Vagina (tissue), 2 donors: ENCODE measurements at places on chromosomes 4 and X.

DNA sequence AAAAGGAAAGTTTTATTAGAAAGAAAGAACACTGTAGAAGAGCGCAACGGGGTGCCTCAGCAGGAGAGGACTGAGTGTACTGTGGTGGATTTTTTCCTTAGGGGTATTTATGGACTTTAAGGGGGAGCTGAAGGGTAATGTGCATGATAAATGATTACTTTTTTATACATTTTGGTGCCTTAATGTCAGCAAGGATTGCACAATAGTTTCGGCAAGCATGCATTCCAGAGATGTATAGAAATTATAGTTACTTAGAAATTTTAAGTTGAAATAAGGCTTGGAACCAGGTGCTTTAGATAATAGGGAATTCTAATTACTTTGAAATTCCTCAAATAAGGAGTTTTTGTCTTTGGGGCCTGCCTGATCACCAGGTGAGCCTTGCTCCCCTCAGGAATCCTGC is 30.5 kb upstream of the SERPINA7 start:
- no peak for DNase-seq

DNA sequence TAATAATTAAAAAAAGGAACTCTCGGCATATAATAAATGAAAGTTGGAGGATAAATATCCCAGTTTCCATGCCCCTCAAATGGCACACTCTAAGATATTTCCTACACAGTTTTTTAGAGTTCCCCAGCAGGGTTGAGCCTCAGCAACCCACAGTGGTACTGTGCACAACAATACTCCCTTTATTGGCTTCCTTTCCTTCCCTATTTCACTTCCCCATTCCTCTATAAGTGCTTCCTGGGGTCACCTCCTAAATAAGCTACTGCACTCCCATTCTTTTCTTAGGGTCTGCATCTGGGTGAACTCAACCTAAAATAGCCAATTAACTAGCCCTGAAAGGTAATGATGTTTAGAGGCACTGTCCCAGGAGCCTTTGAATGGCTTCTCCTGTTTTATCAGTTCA is 76.4 kb upstream of the NHS start:
- DNase-seq, result no peak

GRCh38 chr4:32551943-32552342 is 1831.8 kb downstream of the PCDH7 start:
- no peak for DNase-seq

DNA sequence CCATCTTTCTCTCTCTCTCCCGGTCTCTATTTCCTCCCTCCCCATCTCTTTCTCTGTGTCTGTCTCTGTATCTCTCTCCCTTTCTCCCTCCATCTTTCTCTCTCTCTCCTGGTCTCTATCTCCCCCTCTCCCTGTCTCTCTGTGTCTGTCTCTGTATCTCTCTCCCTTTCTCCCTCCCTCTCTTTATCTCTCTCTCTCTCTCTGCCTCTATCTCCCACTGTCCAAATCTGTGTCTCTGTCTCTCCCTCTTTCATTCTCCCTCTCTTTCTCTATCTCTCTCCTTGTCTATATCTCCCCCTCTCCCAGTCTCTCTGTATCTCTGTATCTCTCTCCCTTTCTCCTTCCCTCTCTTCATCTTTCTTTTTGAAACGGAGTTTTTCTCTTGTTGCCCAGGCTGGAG is 23.6 kb downstream of the IL3RA start:
- no peak for DNase-seq

- no peak for DNase-seq
These were observed 8.3 kb downstream of the TMEM33 start for GRCh38 chr4:41943506-41943905.

DNA sequence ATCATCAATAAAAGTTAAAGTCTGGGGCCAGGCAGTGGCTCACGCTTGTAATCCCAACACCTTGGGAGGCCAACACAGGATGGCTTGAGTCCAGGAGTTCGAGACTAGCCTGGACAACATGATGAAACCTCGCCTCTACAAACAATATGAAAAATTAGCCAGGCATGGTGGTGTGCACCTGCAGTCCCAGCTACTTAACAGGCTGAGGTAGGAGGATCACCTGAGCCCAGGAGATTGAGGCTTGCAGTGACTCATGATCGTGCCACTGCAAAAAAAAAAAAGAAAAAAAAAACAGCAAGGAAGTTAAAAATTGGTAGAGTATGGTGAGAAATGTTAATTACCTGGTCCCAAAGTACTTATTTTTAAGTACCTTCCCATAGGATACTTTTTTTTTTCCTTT is 27.5 kb downstream of the FBXW7 start:
- no peak for DNase-seq

- DNase-seq, result no peak
These were observed 69.0 kb downstream of the GATB start for GRCh38 chr4:151691639-151692442.

GRCh38 chr4:6633091-6633906 is 7.2 kb upstream of the MRFAP1 start:
- DNase-seq, result no peak

DNA sequence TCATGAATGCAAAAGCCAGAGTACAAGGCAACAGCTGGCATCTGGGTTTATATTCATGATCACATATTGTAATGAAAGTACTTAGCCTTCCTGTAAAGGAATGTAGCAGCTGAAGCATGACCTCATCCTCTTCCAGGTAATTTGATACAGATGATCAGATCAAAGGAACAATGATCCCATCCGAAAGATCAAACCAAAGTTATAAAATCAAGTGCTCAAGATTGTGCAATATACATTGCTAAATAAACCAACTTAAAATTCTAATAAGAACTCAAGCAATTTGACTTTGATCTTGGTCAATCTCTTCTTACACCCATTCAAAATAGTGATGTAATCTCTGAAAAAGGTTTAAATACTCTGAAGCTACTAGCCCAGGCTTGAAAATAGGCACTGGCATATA is 113.1 kb upstream of the INPP4B start:
- no peak for DNase-seq

- no peak for DNase-seq
These were observed 182.4 kb downstream of the DHRSX start for GRCh38 chrX:2318371-2318770.

DNA sequence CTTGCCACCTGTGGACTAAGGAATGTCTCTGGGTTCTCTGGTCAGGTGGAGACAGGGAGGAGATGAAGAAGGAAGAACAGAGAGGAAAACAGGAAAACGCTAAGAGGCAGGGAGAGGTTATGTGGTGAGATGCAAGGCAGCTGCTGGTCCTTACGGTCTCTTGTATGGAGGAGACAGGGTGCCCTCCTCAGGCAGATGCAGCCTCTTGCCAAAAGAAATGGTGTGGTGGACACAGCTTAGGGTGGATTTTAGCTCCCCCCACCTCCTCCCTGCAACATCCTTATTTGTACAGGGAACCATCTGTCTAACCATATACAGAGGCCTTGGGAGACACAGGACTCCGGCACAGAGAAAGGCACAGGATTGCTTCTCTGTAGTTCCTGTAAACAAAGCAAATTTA is 9.7 kb downstream of the OCIAD2 start:
- DNase-seq, result no peak

- DNase-seq, result no peak
These were observed 63.7 kb downstream of the ZFYVE28 start for GRCh38 chr4:2354760-2355159.

DNA sequence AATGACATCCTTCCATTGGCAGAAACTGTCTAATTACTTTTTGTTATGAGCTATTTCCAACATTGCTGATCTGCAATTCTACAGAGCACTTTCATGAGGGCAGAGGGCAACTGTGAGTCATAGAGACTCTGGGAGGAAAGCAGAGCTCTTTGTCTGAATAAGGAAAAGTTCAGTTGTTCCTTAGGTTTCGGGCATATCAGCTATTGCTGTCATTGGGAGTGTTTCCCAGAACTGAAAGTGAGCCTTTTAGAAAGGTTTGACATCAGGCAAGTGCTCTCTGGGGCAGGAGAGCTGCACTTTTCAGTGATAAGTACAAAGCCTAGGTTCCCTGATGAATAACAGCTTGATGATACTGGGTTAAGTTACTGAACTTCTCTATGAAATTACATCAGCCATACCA is 119.2 kb upstream of the EDNRA start:
- DNase-seq, result no peak

GRCh38 chr4:65370709-65371108 is 299.6 kb downstream of the EPHA5 start:
- no peak for DNase-seq

- no peak for DNase-seq
These were observed 83.3 kb downstream of the SNCA start for GRCh38 chr4:89753601-89754066.

DNA sequence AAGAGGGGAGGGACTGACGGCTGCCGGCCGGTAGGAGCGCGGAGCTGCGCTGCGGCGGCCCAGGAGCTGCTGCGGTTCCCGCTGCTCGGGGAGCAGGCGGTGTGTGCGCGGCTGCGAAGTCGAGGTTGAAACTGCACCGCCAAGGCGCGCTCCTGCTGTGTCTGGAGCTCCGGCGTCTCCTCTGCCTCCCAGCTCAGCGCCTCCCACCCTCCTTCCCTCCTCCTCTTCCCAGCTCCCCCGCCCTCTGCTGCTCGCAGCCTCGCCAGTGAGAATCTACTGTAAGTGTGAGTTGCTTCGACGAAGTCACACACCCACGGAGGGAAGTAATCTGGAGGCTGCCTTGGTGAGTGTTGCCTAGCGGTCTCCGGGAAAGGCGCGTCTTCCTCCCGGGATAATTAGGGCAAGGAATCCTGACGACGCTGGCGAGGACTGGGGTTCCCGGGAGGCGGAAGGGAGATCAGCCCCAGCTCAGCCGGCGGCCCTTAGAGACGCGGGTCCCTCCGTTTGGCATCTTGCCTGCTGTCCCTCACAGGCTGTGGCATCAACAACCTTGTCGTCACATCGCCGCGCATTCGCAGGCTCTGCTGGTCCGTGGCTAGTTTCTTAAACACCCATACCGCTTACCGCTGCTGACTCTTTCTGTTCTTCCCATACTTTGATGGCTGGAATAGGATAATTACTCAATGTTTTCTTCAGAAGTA is at the start of gene EPHA5:
Gene EPHA5, minus strand, starts transcription at position 159 of the 701 bp plus-strand sequence. CDS start 747 bp downstream, outside the sequence.
- DNase-seq, result no peak

- DNase-seq, result no peak
These were observed at the start of gene RTL3 for GRCh38 chrX:78658845-78659744. Gene RTL3 (minus strand): TSS chrX:78659328. CDS start chrX:78658420, 908 bp downstream.

GRCh38 chr4:6909970-6910339 is 329 bp downstream of the TBC1D14 start:
- DNase-seq, result no peak

GRCh38 chr4:81031796-81032551 is 1.5 kb downstream of the BMP3 start:
- no peak for DNase-seq

DNA sequence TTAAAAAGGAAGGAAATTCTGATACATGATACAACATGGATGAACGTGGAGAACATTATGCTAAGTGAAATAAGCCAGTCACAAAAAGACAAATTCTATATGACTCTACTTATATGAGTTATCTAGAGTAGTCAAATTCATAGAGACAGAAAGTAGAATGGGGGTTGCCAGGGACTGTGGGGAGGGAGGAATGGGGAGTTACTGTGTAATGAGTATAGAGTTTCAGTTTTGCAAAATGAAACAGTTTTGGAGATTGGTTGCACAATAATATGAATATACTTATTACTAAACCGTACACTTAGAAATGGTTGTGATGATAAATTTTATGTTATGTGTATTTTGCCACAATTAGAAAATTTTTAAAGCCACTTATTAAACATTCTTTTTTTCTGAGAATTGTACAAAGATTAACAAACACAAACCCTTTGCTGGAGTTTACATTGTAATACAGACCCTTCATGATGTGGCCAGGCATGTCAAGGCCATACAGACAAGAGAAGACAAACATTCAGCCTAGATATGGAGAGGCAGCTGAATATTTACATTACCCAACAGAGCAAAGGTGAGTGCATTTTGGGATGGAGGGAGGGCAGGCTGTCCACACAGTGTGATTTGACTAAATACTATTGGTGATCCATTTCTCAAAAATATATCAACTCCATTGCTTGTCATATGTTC is 21.2 kb upstream of the GPC3 start:
- DNase-seq, result no peak

DNA sequence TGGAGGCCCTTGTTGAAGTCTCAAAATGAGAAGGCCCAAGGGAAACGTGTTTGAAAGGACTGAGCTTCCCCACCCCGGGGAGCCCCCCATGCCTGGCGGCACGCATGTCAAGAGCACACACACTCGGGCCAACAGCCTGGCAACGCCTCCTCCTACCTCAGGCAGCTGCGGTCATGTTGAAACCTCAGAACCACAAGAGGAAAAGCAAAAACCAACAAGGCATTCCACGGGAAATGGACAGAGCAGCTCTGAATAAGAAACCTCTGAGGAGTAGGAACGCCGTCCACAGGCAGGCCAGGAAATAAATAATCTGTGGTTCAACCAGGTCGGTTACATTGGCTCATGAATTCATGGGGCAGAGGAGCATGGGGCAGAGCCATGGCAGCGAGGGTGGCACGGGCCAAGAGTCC is 95.7 kb upstream of the AFAP1 start:
- no peak for DNase-seq

- no peak for DNase-seq
These were observed 45.0 kb downstream of the SLC9A7 start for GRCh38 chrX:46713672-46714490.

DNA sequence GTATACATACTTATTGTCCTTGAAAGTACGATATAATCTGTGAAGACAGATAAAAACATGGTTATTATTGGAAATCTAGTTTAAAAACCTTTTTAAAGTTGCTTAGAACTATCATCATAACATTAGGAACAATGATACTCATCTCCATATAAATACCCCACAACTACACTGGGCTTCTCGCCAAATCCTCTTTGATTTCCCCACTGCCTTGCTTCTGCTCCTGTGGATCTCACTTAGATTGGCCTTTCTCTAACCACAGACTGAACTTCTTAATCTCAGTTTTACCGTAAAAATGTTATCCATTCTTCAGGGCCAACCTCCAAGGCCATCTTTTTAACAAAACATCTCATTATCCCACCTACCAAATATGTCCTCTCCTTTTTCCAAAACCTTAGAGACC is 77.6 kb downstream of the PRKG2 start:
- DNase-seq, result no peak

DNA sequence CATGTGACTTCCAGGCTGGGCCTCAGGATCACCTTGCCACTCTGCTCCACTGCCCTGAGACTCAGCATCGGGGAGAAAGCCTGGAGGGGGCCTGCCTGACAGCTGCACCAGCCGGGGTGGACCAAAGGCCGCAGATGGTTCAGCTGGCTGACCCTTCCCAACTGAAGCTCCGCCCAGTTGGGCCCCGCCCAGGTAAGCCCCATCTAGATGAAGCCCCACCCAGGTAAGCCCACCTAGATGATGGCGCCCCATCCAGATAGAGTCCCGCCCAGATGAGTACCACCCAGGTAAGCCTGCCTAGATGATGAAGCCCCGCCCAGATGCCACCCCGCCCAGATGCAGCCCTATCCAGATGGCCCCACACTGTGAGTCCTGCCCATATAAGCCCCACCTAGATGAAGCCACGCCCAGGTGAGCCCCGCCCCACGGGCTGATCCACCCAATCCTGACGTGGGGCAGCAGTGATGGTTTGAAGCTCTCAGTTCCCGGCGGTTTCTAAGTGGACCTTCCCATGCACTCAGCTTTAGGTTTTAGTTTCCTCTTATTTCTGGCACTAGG is 10.0 kb downstream of the ZFYVE28 start:
- DNase-seq, result no peak

GRCh38 chr4:82823062-82823461 is 24.5 kb upstream of the SCD5 start:
- DNase-seq, result no peak
